ENCODE measurements at places on chromosomes 1 and 21.

DNA sequence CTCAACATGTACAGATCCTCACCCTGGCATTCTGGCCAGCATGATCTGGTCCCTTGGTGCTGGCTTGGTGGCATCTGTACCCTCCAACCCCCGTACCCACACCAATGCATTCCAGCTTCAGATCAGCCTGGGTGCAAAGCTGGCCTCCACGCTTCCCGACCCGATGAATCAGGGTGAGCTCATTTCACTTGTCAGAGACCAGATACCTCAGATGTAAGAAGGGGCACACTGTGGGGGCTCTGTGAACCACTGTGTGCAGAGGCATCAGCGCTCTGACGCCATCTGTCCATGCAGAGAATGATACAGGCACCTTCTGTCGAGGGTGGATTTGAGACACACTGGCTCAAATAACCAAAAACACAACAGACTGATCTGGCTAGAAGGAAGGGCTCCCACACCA, 76.6 kb downstream of the DMRTB1 start:
- no peak for DNase-seq

DNA sequence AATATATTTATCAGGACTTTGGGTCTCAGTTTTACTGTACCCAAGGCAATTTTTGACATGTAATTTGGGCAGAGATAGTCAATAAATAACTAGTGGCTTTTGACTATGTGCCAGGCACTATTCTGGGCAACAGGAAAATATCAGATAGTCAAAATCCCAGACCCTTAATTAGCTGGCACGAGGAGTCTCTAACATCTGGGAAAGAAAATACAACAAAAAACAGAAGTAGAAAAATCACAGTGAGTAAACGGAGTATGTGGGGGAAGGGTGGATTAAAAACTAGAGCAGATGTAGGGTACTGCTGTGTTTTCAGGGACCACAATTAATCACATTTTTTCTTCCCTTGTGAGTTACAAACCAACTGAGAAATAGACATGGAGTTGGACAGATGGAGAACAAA, 217.8 kb downstream of the NCAM2 start:
- no peak for DNase-seq

DNA sequence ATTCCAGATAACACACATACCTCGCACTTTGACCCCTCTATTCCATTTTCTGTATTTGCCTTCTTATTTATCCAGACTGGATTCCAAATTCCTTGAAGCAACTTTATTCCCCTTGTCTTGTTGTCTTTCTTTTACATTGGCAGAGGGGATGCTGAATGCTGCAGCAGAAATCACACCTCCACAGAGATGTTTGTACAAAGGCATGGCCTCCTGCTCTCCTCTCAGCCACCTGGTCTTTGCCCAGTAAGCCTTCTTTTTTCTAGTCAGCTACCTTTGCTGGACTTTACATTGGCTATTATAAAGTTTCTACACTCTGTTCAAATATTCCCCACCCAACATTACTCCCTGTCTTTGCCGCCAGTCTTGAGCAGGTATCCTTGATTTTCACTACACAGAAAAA, 75.1 kb downstream of the LAMC1 start:
- DNase-seq: no peak

DNA sequence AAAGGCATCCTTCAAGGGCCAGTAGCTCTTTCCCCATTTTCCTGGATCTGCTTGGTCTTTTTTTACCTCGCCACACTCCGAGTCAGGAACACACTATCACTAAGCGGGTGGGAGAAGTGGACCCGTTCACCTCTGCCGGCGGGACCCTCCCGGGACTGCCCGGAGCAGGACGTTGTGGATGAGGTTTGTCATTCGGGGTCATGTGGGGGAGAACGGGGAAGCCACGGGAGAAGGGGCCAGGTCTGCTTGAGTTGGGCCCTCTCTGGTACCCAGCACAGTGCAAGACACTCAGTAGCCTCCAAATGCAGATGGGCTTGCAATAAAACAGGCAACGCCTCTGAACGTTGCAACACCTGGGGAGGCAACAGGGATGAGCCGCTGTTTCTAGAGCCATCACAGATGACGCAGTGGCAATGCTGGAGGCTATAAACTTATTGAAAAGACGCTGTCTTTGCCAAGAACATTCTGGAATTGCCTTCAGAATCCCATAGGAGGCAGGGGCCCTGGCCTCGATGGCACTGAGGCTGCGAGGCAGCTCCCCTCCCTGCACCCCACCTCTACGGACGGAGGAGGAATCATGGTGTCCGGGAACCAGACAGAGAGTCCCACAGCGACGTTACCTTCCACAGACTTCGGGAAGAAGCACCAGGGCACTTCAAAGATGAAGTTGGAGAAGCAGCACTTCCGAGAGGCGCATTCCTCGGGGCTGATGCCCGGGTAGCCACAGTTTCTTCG, 3.8 kb downstream of the TFF2 start:
- DNase-seq: no peak

GRCh38 chr1:119391749-119392148, 23.2 kb downstream of the HAO2 start:
- DNase-seq: no peak

DNA sequence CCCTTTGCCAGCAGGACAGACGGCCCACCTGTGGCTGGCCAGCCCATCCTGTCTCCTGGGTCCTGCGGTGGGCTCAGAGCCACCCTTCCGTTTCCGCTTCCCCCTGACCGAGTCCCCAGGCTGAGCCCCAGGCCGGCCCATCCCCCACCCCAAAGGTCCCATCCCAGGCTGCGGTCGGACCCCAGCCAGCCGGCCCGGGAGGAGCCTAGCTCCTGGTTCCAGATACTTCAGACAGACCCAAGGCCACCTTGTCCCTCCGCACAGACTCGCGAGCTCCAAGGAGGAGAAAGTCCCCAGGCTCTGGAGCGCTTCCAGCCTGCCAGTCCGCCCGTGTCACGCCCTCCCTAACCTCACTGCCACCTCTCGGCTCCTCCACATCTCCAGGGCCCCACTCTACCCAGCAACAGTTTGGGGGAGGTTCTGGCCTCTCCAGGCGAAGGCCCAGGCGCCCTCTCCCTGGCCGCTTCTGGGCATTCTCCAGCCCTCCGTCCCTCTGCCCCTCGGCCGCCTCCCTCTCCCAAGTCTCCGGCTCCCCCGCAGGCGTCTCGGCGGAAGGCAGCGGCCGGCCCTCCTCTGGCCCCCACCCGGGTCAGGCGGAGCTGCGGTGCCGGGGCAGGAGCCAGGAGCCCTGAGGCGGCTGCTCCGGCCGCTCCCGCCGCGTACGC, 835 bp downstream of the LRRN2 start:
- DNase-seq: peak; percentile 28

DNA sequence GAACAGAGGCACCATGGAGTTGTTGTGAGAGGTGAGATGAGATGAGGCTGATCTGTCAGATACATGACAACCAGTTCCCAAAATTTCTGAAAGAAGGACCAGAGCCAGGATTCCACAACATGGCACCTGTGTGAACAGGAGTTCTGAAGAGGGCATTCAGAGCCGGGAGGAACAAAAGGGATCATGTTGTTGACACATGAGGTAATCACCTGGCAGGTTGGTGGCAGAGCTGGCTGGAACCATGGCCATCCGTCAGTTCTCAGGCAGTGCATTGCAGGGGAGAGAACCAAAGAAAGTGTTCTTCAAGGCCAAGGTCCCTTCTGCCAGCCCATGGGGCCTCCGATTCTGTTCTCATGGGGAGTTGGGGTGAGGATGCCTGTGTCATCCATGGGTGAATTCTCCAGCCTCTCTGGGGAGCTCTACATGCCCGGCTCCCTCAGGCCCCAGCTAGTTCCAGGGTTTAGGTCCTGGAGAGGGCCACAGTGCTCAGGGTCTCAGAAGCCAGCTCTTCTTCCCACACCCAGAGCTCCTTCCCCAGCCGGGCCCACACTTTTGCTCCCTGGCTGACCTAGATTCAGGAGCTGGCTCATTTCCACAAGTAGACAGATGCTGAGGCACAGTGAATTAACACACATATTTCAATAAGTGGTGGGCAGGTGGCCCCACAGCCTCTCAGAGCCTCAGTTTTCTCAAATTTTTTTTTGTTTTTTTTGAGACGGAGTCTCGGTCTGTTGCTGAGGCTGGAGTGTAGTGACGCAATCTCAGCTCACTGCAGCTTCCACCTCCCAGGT, 49.1 kb upstream of the CTPS1 start:
- DNase-seq: no peak

- DNase-seq: no peak
Observed at GRCh38 chr1:240391660-240392260, 220.2 kb downstream of the GREM2 start.

- no peak for DNase-seq
Observed at GRCh38 chr1:68717330-68717729, 220.4 kb upstream of the DEPDC1 start.

DNA sequence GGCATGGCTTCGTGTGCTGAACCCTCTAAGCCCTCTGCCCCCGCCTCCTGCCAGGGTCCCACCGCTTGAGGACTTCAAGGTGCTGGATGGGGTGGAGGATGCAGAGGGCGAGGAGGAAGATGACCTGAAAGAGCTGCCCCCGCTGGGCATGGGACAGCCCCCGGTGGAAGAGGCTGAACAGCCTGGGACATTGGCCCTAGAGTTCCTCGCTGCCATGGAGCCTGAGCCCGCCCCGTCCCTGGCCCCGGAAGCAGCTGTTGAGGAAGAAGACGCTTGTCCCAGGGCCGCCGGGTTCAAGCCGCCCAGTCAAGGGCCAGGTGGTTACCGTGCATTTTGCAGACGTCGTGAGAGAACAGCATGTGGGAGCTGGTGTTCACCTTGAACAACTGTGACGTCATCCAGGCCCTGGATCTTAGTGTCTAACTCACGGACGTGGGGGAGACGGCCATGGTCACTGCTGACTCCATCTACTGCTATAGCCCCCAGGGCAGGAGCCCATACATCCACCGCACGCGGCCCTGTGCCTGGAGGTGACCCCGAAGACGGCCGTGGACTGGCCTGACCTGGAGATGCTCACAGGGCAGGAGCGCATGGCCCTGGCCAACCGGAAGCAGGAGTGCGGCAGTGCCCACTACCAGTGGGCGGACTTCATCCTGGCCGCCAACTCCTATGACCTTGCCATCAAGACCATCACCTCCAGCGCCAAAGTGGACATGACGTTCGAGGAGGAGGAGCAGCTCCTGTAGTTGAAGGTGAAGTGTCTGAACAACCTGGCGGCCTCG, 90.1 kb downstream of the PPP1R12B start:
- DNase-seq: no peak

- DNase-seq: no peak
Observed at GRCh38 chr1:41620365-41621169, 136.1 kb upstream of the EDN2 start.

- DNase-seq: no peak
Observed at GRCh38 chr1:103363008-103363365, 162.5 kb upstream of the RNPC3 start.

GRCh38 chr21:16243396-16243795, 513.6 kb downstream of the USP25 start:
- no peak for DNase-seq

DNA sequence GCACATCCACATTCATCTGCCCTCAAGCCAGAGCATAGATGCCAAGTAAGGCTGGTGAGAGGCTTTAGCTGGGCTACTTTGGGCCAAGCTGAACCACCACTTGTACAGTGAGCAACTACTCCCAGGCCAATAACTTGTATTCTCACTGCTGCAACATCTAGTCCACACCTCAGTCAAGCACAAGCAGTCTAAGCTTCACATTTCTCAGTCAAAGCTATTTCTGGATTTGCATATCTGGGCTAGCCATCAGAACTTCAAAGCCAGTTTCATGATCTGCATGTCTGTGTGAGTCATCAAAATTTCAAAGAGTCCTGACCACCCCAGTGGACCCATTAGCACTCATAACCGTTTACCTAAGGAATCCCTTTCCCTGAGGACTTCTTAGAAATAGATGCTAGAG, 77.7 kb upstream of the DIRAS3 start:
- DNase-seq: no peak

DNA sequence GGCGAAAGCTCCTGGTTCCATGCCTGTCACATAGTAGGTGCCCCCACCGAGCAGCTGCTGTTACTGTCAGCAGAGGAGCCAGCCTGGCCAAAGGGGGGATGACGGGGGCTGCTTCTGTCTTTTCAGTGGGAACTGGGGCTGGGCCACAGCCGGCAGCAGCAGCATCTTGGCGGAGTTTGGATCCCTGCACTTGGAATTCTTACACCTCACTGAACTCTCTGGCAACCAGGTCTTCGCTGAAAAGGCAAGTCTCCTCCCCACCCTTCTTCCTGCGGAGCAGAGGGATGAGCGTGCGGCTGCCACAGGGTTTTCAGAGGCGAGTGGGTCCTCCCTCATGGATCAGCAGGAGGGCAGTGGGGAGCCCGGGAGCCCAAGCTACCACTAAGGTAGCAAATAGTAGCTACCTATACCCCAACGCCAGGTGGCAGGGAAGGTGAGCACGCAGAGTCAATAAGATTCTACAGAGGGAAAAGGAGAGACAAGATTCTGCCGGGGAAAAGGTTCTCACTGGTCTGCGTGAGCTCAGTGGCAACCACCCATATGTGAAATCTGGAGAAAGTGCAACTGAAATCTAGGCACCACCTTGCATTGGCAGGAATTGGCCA, 41.4 kb upstream of the SELENON start:
- DNase-seq: no peak

GRCh38 chr1:35633547-35633946, 7.8 kb downstream of the PSMB2 start:
- no peak for DNase-seq

DNA sequence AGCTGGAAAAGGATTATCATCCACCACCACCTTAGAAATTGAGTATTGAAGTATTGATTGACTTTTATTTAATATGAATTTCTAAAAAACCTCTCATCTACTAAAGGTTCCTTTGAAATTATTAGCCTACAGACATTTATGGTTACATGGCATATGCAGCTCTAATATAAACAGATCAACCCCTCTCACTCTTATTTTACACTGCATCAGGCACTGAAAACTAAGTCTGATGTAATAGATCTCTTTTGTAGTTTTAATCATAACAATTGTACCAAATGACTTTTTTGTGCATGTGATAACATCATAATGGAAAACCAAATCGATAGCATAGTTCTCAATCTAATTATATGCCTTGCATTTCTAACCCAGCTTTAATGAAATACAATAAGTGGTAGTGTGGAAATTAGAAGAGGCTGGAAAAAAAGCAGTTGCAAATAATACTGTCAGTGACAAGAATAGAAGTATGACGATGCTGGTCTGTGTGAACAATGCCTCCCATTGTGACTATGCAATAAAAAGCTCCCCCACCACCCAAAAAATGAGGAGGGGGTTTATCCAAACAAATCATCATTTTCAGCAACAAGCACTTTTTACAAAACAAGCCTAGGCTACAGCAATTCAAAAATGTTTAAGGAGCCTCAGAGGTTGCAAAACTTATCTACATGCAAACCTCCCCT, 426.5 kb upstream of the NFIA start:
- DNase-seq: no peak

DNA sequence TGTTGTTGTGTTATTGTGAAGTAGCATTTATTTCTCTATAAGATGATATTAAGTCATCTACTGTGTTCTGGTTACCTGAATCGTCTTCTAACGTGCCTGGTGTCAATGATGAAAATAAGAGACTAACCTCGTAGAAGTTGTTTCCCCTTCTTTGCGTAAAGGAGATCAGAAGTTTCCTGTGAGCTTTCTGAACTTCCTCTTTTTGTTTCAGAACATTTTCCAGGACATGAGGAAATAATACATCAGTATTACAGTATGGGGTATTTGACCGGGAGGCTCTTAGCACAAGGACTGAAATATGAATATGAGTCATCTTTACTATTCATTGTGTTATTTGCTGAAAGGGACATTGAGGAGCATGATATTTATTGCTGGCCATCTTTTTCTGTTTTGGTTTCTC, 1.3 kb downstream of the ST6GALNAC3 start:
- no peak for DNase-seq

GRCh38 chr1:225465793-225466517, 38.1 kb upstream of the LBR start:
- no peak for DNase-seq

- DNase-seq: no peak
Observed at GRCh38 chr1:45545553-45546310, 4.9 kb upstream of the AKR1A1 start.

- DNase-seq: no peak
Observed at GRCh38 chr21:37753122-37753599, 163.1 kb downstream of the KCNJ6 start.
